ENCODE measurements at places on chromosomes 7 and 10.

GRCh38 chr10:132885451-132886210, 56.7 kb downstream of the CFAP46 start:
- no peak for DNase-seq

GRCh38 chr10:62912086-62912485, 95.9 kb upstream of the EGR2 start:
- DNase-seq = no peak

GRCh38 chr7:91396-92175, 100.8 kb upstream of the FAM20C start:
- no peak for DNase-seq

DNA sequence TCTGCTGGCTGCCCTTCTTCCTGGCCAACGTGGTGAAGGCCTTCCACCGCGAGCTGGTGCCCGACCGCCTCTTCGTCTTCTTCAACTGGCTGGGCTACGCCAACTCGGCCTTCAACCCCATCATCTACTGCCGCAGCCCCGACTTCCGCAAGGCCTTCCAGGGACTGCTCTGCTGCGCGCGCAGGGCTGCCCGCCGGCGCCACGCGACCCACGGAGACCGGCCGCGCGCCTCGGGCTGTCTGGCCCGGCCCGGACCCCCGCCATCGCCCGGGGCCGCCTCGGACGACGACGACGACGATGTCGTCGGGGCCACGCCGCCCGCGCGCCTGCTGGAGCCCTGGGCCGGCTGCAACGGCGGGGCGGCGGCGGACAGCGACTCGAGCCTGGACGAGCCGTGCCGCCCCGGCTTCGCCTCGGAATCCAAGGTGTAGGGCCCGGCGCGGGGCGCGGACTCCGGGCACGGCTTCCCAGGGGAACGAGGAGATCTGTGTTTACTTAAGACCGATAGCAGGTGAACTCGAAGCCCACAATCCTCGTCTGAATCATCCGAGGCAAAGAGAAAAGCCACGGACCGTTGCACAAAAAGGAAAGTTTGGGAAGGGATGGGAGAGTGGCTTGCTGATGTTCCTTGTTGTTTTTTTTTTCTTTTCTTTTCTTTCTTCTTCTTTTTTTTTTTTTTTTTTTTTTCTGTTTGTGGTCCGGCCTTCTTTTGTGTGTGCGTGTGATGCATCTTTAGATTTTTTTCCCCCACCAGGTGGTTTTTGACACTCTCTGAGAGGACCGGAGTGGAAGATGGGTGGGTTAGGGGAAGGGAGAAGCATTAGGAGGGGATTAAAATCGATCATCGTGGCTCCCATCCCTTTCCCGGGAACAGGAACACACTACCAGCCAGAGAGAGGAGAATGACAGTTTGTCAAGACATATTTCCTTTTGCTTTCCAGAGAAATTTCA, 1.7 kb downstream of the ADRB1 start:
- no peak for DNase-seq

GRCh38 chr10:24901686-24902399, 50.6 kb downstream of the PRTFDC1 start:
- no peak for DNase-seq

DNA sequence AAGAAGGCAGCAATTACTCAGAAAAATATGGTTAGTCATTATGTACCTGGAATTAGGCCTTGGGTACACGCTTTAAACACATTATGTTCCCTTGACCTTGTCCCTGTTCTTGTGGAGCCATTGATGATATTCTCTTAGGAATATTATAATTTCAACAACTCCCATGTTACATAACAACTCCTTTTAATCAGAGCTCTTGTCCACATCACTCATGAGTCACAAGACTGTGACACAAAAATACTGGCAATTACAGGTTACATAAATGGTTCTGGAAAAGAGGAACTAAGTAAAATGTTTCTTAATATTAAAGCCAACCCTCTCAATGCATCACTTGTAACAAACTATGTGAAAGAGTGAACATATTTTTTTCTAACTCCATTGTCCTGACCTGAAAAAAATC, 143.8 kb upstream of the PCLO start:
- DNase-seq = no peak

GRCh38 chr7:8384901-8385300, 48.5 kb upstream of the NXPH1 start:
- no peak for DNase-seq

DNA sequence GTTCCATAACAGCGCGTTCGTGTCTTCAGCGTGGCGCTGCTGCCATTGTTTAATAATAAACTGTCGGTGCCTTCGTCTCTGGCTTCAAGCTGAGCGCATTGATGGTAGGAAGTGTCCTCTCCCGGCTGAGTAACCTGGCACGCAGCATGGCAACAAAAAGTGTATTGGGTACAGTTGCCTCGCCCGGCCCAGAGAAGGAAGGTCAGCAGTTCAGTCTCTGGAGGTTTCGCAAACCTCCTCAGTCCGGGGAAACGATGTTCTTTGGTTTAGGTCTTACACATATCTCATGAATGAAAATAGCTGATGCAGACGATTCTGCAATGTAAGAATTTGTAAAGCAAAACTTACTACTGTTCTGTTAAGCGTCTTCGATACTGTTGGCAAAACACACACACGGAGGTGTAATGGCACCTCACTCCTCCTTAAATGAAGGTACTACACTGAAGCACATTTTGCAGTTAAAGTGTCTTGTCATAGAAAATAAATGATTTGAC, 739 bp upstream of the CCDC186 start:
- DNase-seq = no peak

DNA sequence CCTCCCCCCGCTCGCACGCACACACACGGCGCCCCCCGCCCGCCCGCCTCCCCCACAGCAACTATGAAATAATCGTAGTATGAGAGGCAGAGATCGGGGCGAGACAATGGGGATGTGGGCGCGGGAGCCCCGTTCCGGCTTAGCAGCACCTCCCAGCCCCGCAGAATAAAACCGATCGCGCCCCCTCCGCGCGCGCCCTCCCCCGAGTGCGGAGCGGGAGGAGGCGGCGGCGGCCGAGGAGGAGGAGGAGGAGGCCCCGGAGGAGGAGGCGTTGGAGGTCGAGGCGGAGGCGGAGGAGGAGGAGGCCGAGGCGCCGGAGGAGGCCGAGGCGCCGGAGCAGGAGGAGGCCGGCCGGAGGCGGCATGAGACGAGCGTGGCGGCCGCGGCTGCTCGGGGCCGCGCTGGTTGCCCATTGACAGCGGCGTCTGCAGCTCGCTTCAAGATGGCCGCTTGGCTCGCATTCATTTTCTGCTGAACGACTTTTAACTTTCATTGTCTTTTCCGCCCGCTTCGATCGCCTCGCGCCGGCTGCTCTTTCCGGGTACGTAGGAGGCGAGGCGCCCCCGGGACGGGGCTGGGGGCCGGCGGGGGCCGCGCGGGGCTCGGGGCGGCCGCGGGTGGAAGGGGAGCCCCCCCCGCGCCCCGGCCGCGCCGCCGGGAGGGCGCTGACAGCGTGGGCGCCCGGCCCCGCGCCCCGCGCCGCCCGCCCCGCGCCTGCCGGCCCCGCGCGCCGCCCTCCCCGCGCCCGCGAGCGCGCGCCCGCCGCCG, 441 bp downstream of the BMI1 start:
- no peak for DNase-seq

DNA sequence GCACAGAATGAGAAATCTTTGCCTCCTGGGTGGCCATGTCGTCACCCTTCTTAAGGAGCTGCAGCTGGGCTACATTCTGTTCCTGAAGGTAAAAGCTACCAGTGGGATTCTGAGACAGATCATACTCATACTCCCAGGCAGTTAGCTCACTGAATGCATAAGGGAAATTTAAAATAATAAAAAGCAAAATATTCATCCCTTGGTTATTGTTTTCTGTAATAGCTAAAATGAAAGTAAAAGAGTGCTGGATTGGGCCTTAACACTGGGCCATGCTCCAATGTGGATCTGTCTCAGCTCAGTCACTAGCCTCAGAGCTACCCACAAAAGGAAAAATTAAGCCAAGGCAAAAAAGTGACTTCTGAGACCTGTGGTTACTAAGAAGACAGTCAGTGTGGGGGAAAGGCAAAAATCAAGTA, 8.9 kb upstream of the DYNC2I1 start:
- no peak for DNase-seq

DNA sequence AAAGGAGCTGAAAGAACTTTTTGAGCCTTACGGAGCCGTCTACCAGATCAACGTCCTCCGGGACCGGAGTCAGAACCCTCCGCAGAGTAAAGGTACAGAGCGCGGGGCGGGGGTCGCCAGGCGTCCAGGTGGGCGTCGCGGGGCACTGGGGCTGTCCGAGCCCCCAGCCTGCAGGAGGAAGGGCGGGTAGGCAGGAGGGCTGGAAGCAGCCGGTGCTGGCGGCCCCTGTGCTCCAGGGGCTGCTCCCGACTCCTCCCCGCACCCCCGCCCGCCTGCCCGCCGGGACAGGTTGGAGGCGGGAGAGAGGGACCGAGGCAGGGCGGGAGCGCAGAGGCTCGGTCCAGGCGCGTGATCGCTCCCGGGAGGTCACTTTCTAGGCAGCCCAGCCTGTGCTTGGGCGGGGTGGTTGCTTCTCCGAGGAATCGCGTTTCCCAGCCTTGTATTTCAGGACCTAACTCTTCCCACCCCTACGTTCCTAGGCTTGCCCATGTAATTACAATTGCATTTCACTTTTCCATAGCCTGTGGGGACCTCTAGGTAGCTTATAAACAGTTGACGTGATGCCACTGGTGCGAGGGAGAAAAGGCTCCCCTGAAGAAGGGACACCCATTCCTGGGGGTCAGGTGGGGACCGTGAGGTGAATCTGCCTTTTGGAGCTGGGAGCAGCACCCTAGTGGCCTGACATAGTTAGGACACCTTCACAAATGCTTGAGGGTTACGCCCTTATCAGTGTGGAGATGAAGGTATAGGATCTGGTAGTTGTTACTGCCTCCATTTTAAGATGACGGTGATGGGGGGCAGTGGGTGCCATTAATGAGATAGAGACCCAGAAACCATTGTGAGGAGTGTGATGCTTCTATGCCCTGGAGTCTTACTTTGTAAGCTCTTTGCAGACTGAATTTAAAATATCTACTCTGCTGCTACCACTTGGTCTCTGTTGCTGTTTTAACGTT, 148.2 kb downstream of the CELF2 start:
- DNase-seq = no peak

DNA sequence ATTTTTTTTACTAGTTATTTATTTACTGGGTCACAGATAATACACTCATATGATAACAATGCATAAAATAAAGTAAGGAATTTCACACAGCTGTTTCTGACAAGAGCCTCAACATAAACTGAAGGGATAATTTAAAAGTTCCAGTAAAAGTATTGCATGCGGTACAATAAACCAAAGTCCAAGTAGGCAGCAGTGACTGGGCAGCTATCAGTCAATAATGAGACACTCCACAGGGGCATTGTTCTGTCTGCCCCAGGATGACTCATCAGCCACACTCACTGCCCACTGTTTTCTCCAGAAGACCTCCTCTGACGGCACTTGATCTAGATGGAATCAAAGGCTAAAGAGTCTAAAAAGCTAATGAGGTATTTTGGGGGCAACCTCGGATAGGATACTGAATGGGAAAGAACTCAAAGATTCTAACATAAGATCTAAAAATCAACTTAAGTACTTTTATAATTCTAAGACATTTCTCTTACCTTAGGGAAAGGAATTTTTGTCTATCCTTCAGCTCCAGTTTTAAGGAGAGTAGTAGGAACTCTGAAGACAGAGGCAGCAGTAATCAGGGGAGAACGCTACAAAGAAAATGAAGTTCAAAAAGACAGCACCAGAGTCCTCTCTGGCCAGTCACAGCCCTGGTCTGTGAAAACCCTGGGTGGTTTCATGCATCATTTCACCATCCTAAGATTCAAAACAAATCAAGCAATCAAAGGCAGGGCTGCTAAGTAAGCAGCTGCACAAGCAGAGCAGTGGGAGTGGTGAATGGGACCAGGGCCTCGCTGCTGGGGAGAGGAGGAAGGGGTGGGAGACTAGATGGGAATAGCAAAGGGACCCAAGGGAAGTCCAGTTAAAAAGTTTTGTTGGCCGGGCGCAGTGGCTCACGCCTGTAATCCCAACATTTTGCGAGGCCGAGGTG, 175.1 kb downstream of the AVL9 start:
- DNase-seq = no peak

DNA sequence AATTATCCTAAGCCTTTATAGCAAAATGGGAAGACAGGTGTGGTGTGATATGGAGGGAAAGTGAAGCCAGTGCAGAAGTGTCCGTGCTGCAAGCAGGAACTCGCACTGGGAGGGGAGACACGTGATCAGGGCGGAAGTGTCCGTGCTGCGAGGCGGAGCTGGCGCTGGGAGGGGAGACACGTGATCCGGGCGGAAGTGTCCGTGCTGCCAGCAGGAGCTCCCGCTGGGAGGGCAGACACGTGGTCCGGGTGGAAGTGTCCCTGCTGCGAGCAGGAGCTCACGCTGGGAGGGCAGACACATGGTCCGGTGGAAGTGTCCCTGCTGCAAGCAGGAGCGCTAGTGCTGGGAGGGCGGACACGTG, 40.5 kb upstream of the PRKAR1B start:
- DNase-seq = no peak

DNA sequence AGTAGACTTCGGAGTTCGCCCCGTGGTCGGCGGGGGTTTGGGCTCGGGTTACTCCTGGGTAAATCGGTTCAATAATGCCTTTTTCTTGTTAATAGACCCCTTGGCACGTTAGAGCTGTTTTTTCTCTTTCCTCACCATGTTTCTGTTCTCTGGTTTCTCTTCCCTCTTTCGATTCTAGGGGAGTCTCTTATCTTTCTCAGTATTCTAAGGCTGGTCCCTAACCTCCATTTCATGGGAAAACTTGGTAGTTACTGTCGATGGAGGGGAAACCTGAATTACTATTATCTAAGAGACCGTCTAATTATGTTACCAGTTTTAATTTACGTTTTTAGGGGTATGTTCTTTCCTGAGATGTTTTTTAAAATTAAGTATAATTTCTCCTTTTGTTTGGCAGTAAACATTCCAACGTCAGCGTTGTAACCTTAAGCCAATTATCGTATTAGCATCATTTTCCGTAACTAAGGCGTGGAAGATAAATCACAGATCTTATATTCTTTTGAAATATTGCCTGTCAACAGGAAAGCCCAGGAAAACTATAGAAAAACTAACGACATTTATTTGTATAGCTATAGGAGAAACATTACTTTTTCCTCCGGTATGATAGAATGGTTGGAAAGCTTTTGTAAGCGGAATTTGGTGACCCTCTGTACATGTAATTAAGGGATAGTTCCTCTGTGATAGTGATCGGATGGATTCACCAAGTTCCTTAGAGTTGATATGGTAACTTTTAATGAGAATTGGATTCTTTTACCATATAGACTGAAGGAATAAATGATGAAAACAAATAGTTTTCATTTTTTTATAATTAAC, 847 bp downstream of the BTAF1 start:
- DNase-seq = no peak

GRCh38 chr7:46525876-46526275, 604.8 kb upstream of the IGFBP3 start:
- no peak for DNase-seq
